HEK293T (cell line): ENCODE measurements at places on chromosomes 12 and 14.

DNA sequence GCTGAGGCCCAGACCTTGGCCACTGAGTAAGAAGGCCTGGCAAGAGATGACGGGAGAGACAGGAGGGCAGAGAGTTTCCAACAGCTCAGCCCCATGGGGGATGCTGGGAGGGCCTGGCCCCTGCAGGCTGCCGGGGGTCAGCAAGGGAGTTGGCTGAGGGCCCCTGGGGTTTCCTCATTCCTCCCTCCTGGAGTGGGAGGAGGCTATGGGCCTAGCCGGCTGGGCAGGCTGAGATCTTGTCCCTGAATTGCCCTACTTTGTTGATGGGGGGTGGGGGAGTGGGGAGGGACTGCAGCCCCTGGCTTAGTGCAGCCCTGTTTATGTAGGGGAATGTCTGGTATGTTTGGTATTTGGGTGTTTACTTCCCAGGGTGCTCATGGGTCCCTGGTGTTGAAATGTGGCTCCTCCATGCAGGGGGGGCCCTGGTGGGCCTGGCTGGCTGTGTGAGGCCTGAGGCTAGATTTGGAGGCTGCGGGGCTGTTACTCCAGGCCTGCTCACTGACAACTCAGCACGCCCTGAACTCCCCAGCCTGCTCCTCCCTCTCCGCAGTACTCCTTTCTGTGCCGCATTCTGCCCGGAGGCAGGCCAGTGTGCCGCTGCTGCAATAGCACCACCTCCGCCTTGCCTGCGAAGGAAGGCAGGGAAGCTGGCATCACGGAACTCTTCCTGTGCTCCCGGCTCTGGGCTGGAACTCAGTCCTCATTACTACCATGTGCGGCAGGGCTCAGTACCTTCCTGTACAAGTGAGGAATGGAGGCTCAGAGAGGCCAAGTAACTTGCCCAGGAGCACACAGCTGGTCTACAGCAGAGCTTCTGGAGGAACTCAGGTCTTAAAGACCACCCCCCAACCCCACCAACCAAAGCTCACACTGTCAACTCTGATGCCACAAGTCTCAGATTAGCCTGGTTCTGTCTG is 25.3 kb downstream of the JDP2 start:
- DNase-seq: no peak

DNA sequence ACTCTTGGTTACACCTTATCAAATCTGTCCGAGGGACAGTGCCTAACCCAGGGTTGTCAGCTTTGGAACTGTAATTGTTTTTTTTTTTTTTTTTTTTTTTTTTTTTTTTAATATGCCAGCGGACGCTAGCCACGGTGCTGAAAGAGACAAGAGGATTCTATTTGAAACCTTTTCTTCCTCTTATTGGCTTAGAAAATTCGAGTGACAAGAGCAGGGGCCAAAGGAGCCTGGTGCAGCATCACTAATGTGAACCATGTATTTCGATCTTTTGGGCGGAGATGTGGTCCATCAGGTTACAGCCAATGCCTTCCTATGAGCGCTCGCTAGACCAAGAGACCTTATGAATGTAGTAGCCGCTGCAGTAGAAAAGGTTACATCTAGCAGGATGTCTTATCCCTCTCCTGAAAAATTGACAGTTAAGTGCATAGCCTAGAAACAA is 922 bp downstream of the PTPRR start:
- no peak for DNase-seq

- no peak for DNase-seq
Observed at GRCh38 chr14:99131632-99132271, 140.2 kb downstream of the BCL11B start.

GRCh38 chr12:84856156-84856900 is 56.3 kb downstream of the SLC6A15 start:
- no peak for DNase-seq

GRCh38 chr14:36818794-36819384 is 157.2 kb downstream of the PAX9 start:
- DNase-seq: no peak

- no peak for DNase-seq
Observed at GRCh38 chr12:104058802-104059201, 5.5 kb upstream of the HCFC2 start.
